ENCODE measurements at places on chromosomes 3 and 15.

DNA sequence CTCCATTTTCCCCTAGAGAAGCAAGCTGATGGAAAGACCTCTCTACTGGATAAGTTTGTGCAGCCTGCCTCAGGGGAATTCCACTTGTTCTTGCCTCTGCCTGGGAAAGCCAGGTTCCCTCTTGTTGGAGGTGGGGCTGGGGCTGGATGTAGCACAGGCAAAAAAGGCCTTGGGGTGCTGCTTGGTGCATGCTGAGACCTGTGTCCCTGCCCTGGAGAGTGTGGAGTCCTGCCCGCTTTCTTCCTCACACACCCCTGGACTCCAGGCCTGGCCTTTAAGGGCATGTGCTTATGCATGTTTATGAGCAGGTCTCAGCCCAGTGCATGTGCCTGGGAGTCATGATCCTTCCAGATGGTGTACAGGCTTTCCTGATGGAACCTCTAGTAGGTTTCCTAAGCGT lies 23.5 kb upstream of the JMJD7 start:
- no peak for DNase-seq

GRCh38 chr3:192371870-192372400 lies 355.4 kb downstream of the FGF12 start:
- no peak for DNase-seq

DNA sequence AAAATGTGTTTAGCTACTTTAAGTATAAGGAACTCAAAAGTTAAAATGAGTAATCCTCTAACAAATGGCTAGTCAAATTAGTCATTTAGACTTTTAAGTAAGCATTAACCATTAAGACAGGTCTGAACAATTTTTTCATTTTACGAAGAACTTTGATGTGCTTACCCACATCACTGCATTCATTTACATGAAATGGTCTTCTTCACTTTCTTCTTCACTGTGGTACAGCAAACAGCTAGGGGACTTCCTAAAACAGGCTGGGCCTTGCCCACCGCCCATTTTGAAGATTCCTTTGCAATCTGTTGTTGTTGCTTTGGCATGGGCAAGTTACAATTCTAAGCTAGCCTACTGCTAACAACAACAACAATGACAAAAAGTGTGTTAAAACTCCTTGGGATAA lies 67.4 kb downstream of the CBLB start:
- DNase-seq = no peak

DNA sequence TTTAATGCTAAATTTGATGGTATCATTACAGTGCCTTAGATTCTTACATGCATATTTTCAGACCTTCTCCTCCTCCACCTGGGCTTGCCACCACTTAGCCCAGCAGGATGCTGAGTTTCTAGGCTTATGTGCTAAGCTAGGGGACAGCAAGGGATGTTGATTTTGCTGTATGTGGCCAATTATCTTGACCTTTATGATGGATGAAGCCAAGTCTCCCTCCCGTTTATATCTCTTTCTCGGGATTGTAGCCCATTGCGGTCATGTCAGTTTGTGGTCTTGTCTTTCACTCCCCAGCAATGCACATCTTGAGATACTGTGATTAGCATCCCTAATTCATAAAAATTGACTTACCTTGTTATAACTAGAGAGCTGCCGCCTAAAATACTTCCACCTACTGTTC lies 278.7 kb upstream of the SOX2 start:
- no peak for DNase-seq

- no peak for DNase-seq
Observed at GRCh38 chr3:191414286-191414685, 46.7 kb upstream of the PYDC2 start.

DNA sequence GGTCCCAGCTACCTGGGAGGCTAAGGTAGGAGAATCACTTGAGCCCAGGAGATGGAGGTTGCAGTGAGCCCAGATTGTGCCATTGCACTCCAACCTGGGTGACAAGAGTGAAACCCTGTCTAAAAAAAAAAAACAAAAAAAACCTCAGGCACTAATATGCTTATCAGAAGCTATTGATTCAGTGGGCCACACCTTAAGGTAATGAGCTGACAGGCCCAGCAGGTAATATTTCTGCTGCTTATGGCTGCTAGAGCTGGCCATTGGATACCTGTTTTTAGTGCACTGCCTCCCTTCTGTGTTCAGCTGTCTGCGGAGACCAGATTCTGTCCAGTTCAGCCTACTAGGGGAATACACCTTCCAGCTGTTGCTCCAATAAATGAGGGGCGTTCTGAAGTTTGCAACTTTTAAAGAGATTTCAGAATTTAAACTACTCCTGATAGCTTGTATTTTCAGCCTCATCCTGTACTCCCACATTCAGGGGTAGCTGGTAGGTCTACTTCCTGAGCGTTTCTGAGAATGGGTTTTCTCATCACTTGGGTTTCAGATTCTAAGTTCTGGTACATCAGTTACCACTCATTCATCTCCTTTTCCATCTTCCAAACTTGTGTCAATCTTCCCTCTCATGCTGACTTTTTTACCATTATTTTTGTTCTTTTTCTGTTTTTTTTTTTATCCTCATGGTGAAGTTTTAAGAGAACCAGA lies 69.0 kb downstream of the ATP11B start:
- no peak for DNase-seq

DNA sequence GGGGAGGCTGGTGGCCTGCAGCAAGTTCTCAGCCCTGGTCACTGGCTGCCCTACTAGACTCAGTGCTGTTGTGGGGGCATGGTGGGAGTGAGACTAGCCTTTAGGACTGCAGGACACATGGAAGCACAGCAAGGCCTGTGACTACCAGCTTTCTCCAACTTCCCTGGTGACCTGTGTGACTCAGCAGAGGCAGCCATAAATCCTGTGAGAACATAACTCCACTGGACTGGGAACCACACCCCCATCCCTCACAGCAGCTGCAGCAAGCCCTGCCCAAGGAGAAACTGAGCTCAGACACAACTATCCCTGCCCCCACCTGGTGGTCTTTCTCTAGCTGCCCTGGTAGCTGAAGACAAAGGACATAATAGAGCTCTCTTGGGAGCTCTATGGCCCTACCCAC lies 111.3 kb downstream of the DCLK3 start:
- no peak for DNase-seq

GRCh38 chr3:112741983-112742382 lies 101.0 kb upstream of the CCDC80 start:
- no peak for DNase-seq

DNA sequence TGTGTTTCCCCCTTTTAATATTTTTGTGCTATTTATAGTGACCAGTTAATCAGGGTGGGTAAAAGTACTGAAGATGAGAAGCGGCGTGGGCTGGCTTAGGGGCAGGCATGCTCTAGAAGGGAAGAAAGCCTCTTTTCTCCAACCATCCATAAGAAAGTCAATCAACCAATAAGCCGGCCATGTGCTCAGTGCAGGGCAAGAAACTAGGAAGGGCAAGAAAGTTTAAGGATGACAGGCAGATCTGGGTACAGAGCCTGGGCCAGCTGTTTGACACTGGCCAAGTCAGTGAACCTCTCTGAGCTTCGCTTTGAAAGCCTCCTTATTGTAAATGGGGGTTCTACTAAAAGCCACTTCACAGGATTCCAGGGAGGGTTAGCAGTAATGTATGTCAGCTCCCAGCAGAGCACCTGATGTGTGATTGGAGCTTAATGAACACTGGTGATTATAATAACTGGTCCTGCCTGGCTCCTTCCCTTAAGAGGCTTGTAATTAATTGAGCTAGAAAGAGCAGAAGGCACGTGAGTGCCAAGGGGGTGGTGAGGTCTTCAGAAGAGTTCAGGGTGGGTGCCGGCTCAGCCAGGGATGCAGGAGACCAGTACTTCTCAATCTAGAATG lies 5.7 kb upstream of the CHRNA3 start:
- DNase-seq = no peak

GRCh38 chr3:172856795-172857742 lies 106.5 kb downstream of the ECT2 start:
- no peak for DNase-seq

GRCh38 chr3:134313847-134314587 lies 60.2 kb downstream of the AMOTL2 start:
- DNase-seq = no peak

GRCh38 chr3:117874904-117875874 lies 1159.5 kb downstream of the IGSF11 start:
- DNase-seq = no peak

DNA sequence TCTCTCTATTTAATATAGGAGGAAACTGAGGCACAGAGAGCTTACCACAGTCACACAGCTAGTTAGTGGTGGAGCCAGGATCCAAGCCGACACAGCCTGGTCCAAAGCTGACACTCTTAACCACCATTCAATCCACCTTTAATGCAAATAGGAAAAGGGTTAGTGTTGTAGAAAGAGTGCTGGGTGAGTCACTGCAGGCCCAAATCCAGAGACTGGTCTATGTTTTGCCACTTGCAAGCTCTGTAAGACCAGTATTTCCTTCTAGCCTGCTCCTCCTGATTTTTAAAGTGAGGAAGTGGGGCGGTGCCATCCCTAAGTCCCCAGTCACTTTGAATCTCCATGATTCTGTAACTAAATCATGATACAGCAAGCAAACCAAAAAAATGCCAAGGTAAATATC lies 111.0 kb downstream of the MECOM start:
- no peak for DNase-seq

- no peak for DNase-seq
Observed at GRCh38 chr3:4587061-4587837, 94.1 kb downstream of the ITPR1 start.

- no peak for DNase-seq
Observed at GRCh38 chr15:70340494-70340870, 242.8 kb upstream of the TLE3 start.

DNA sequence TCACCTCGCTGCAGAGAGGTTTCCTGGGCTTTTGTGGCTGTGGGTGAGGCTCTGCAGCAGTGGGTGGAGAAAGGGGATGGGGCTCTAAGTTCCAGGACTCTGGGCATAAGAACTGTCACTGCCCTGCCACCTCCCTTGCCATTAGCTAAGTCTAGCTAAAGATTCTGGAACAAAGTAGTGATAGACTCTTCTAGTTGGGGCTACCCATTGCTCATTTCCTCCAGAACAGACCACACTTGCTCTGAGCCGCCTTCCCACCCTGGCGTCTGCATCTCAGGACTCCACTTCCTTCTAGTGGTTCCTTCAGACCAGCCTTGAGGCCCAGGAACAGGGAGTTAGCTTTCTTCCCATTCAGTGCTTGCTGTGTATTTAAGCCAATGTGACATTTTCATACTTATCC lies 7.5 kb downstream of the ARHGAP31 start:
- DNase-seq = no peak

- peak; percentile 70 for DNase-seq
Observed at GRCh38 chr15:69729167-69729748, 276.6 kb downstream of the RPLP1 start.

GRCh38 chr15:99731336-99732123 lies 1.7 kb downstream of the LYSMD4 start:
- no peak for DNase-seq
